ENCODE measurements at places on chromosomes 6 and 20.

DNA sequence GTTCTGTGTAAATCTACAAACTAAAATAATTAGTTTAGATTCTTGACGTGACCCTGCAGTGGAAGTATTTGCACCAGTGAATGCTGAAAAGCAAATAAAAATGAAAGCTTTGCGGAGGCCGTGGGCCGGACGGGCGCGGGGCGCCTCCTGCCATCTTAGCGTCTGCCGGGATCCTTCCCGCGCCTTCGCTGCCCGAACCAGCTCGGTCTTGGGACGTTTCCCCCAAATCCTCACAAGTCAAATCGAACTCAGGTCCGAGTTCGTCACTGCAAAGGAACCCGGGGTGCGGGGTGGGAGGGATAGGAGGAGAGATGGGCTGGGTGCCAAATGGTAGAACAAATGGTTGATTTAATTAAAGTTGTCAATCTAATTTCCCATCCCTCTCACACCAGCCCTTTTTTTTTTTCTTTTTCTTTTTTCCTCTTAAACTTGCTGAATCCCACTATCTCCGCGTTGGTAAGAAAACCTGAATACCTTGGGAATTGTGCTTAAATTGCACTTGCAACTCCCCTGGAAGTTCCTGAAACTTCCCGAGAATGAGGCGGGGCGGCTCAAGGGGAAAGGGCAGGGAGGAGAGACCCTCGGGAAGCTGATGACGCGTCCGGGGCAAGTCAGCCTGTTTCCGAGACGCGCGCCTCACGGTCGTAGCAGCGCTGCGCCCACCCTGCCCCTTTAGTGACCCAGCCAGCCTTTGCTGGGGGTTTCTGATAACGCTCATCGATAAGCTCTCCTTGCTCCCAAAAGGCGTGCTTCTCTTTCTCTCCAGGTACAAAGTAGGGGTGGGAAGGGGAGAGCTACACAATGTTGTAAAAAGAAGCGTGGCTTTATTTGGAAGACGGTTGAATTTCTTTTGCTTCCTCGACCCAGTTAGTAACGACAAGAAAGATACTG, 1.8 kb downstream of the GJA1 start:
- H3K4me1 ChIP-seq = no peaks in the 10 kb centered on the region
- H3K27ac ChIP-seq = peak overlapping the region; percentile 79
- DNase-seq = peak; percentile 74

GRCh38 chr6:130215526-130215925, 7.2 kb downstream of the SAMD3 start:
- peak overlapping the region; percentile 17 for H3K4me3 ChIP-seq
- no peaks in the 10 kb centered on the region for H3K36me3 ChIP-seq
- DNase-seq = no peak
- H3K4me1 ChIP-seq = no peaks in the 10 kb centered on the region
- no peaks in the 10 kb centered on the region for H3K27me3 ChIP-seq

DNA sequence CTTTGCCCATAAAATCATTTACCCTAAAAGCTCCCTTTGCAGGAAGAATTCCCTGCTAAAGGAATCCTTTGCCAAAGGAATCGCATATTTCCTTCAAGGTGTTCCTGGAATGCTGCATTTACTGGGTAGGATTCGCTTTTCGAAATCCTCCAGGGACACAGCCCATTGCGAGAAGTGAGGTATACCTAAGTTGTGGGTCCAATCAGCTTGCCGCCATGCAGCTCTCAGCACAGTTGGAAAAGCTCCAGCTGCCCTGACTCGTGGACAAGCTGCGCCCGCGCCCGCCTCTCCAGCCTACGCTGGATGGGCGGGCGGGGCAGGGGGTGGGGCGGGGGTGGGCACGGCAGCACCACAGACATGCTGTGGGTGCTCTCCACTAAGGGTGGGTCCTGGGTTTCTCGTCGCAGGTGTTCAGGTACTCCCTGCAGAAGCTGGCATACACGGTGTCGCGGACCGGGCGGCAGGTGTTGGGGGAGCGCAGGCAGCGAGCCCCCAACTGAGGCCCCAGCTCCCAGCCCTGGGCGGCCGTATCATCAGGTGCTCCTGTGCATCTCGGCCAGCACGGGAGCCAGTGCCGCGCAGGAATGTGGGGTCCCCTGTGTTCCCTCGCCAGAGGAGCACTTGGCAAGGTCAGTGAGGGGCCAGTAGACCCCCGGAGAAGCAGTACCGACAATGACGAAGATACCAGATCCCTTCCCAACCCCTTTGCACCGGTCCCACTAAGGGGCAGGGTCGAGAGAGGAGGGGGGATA, 1.4 kb downstream of the NNAT start:
- peaks cover 4% of the 10 kb centered on the region for H3K36me3 ChIP-seq
- H3K27ac ChIP-seq = no peak overlapping the region
- no peaks in the 10 kb centered on the region for H3K27me3 ChIP-seq
- peaks cover 62% of the 10 kb centered on the region for H3K4me1 ChIP-seq
- peak overlapping the region; percentile 34 for H3K4me3 ChIP-seq

DNA sequence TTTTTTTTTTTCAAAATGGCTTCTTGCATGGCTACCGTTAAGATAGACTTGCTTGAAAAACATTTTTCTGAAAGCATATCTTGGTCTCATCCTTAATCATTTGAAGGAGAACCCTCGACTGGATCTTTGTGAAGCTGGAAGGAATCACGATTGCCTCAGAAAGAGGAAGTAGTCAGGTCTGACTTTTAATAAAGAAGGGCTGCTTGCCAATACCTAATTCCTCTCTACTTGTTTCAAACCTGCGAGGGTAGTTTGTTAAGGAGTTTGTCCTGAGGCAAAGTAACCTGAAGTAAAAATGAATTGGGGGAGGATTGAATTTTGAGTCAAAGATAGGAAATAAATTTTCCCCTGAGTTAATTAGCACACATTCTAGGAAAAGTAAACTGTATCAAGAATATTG, 288.1 kb upstream of the MAP3K7 start:
- no peak overlapping the region for H3K4me3 ChIP-seq
- no peaks in the 10 kb centered on the region for H3K27me3 ChIP-seq
- no peaks in the 10 kb centered on the region for H3K4me1 ChIP-seq

DNA sequence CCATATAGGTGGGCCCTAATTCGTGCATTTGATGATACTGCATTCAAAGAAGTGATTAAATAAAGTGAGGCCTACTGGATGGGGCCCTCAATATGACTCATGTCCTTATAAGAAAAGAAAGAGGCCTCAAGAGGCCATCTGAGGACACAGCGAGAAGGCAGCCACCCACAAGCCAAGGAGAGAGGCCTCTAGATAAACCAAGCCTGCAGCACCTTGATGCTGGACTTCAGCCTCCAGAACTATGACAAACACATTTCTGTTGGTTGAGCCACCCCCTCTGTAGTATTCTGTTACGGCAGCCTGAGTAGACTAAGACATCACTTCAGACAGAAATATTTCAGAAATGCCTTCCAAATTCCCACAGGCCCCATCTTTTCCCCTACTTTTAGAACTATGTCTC, 82.5 kb upstream of the PLEKHG1 start:
- no peak overlapping the region for H3K27ac ChIP-seq
- H3K4me3 ChIP-seq = no peak overlapping the region
- no peaks in the 10 kb centered on the region for H3K36me3 ChIP-seq
- no peaks in the 10 kb centered on the region for H3K27me3 ChIP-seq
- no peaks in the 10 kb centered on the region for H3K4me1 ChIP-seq

DNA sequence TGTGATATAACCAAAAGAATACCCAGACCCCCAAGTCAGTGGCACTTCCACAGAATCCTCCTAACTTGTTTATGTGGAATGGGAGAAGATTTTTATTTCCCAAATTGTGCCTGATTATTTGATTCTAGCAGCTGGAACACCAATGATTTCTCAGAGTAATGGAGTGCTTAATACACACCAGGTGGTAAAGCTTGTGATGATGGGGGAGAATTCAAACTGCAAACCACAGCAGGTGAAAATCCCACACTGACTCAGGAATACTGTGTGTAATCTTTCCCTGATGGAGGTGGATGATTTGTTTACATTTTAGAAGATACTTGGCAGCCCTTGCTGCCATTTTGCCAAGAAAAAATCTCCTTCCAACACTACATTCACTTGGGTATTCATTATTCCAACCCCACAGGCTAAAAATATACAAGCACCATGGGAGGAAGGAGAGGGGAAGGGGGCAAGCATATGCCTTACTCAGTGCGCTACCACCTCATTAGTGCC, 212.7 kb upstream of the PLN start:
- no peak overlapping the region for H3K4me3 ChIP-seq
- H3K4me1 ChIP-seq = no peaks in the 10 kb centered on the region
- DNase-seq = no peak

DNA sequence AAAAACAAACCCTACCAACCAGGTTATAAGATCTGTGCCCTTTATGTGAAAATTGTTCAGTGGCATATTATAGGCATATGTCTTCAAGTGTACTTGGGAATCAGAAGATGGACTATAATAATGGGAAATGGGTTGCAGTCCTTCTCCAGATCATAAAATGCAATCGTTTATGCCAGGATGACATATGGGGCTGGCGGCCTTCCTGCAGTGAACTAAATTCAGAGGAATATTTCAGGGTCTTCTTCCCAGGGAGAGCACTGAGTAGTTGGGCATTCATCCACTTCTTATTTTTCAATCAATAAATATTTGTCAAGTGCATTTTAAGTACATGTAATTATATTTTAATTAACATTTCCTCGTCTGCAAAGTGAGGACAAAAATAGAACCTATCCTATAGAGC, 176.2 kb upstream of the CNR1 start:
- no peak overlapping the region for H3K4me3 ChIP-seq
- no peaks in the 10 kb centered on the region for H3K36me3 ChIP-seq
- no peak for DNase-seq
- no peaks in the 10 kb centered on the region for H3K27me3 ChIP-seq
- H3K4me1 ChIP-seq = no peaks in the 10 kb centered on the region
- H3K27ac ChIP-seq = no peak overlapping the region

DNA sequence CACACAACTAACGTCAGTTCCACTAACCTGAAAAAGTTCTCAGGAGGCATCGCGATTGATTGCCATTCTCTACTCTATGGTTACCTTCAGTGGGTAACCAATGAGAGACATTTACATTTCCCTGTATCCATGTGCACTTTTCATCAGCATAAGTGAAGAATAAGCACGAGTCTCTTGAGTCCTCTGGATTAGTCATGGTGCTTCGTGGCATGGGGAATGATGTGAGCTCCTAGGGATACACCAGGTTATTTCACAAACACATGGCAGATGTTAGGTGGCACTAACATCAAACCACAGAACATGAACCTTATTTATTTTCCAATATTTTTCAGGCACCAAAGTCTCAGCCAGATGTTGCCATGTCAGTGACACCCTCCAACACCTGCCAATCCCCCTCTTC, 64.0 kb downstream of the FYN start:
- DNase-seq = no peak
- no peak overlapping the region for H3K4me3 ChIP-seq
- H3K4me1 ChIP-seq = peaks cover 37% of the 10 kb centered on the region
- H3K27ac ChIP-seq = no peak overlapping the region
- no peaks in the 10 kb centered on the region for H3K36me3 ChIP-seq
- H3K27me3 ChIP-seq = no peaks in the 10 kb centered on the region

GRCh38 chr6:39430871-39431523, 108.5 kb upstream of the KCNK16 start:
- H3K36me3 ChIP-seq = no peaks in the 10 kb centered on the region
- H3K4me1 ChIP-seq = peaks cover 11% of the 10 kb centered on the region
- no peaks in the 10 kb centered on the region for H3K27me3 ChIP-seq
- H3K4me3 ChIP-seq = no peak overlapping the region

DNA sequence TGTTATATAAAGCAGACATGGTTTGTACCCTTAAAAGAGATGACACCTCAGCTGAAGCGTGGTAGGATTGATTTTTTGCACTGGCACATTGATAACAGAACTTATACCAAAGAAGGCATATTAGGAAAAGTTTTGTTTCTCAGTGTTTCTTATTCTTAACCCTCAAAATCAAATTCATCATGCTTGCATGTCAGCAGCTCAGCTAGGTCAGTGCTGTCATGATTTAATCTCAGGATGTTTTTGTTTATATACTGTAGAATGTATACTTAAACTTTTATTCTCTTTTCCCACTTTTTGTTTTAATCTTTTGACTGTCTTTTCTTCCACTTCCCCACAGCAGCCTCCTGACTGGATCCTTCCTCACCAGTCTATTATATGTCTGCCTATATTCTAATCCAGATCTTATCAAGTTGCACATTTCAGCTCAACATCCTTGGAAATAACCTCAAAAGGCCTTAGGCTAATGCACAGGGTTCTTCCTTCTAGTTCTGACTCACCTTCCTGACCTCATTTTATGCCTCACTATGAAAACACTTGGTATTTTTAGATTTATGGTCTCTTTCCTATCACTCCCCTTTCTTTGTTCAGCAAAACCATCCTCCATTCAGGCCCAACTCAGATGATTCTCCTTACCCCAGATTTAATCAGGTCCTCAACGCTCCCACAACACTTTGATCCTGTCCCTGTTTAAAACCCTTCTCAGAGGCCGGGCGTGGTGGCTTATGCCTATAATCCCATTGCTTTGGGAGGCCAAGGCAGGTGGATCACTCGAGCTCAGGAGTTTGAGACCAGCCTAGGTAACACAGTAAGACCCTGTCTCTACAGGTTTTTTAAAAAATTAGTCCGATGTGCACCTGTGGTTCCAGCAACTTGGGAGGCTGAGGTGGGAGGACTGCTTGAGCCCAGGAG, 7.2 kb downstream of the HEBP2 start:
- H3K4me1 ChIP-seq = peaks cover 13% of the 10 kb centered on the region
- peaks cover 75% of the 10 kb centered on the region for H3K36me3 ChIP-seq
- no peaks in the 10 kb centered on the region for H3K27me3 ChIP-seq
- no peak overlapping the region for H3K4me3 ChIP-seq

DNA sequence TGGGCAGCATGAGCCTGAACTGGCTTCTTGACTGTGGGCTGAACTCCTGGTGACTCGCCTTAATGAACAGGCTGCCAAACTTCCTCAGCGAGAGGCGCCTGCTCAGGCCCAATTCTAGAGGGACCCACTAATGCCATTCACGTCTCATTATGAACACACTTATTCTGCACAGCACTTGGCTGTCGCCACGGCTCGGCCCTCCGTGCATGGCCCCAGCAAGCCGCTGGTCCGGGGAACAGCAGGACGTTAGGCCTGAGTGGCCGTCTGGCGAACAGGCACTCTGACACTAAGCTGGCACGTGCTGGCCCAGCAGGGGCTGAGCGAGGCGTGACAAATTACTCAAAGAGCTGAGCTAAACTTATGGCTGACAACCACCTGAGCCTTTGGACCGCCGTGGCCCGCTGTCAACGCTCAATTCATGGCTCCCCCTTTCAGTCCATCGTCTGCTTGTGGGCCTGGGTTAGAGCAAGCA, 45.9 kb downstream of the INSM1 start:
- no peak overlapping the region for H3K4me3 ChIP-seq
- H3K36me3 ChIP-seq = peaks cover 8% of the 10 kb centered on the region
- no peak overlapping the region for H3K27ac ChIP-seq
- peaks cover 9% of the 10 kb centered on the region for H3K4me1 ChIP-seq
- no peak for DNase-seq
- no peaks in the 10 kb centered on the region for H3K27me3 ChIP-seq

- H3K4me3 ChIP-seq = no peak overlapping the region
- no peak overlapping the region for H3K27ac ChIP-seq
- H3K36me3 ChIP-seq = no peaks in the 10 kb centered on the region
- DNase-seq = no peak
- no peaks in the 10 kb centered on the region for H3K27me3 ChIP-seq
- H3K4me1 ChIP-seq = no peaks in the 10 kb centered on the region
These were observed 177.7 kb downstream of the MRPL14 start for GRCh38 chr6:43949551-43949991.
